HEK293T (cell line): ENCODE measurements at places on chromosomes 4 and X.

DNA sequence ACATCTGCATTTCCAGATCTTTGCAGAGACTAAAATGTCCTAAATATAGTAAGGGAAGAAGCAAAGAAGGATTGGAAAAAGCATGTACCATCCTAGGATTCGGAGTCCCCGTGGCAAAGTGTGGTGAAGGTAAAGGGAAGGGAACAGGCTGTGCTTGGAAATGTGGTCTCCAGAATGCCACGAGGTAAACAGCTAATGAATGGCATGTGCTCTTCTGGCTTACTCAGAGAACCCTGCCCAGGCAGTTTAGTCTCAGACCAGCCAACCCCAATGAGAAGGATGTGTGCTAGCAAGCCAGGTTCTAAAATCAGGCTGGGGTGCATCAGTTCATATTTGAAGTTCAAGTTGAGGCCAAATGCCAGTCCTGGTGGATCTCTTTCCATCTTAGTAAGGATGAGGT lies 113.1 kb downstream of the RS1 start:
- no peak for DNase-seq

DNA sequence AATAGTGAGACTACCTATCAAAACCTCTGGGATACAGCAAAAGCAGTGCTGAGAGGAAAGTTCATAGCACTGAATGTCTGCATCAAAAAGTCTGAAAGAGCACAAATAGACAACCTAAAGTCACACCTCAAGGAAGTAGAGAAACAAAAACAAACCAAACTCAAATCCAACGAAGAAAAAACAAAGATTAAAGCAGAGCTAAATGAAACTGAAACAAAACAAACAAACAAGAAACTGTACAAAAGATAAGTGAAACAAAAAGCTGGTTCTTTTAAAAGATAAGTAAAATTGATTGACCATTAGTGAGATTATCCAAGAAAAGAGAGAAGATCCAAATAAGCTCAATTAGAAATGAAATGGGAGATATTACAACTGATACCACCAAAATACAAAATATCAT lies 378.3 kb upstream of the NDST4 start:
- no peak for DNase-seq

GRCh38 chr4:68654946-68655721 lies 15.3 kb downstream of the UGT2B15 start:
- DNase-seq = no peak

GRCh38 chr4:95155759-95156451 lies 392.9 kb downstream of the UNC5C start:
- peak; percentile 27 for DNase-seq

GRCh38 chrX:112851806-112852205 lies 11.2 kb upstream of the AMOT start:
- DNase-seq = no peak

GRCh38 chr4:179116011-179116410 lies 1673.8 kb upstream of the AGA start:
- DNase-seq = no peak

- DNase-seq = no peak
These were observed 80.0 kb upstream of the AFAP1 start for GRCh38 chr4:8019396-8020365.

- no peak for DNase-seq
These were observed 815.0 kb upstream of the PCDH10 start for GRCh38 chr4:132334081-132334480.

- DNase-seq = no peak
These were observed 233.5 kb downstream of the DCTD start for GRCh38 chr4:182683661-182684060.

- no peak for DNase-seq
These were observed 75.4 kb upstream of the ANXA3 start for GRCh38 chr4:78476108-78476704.

DNA sequence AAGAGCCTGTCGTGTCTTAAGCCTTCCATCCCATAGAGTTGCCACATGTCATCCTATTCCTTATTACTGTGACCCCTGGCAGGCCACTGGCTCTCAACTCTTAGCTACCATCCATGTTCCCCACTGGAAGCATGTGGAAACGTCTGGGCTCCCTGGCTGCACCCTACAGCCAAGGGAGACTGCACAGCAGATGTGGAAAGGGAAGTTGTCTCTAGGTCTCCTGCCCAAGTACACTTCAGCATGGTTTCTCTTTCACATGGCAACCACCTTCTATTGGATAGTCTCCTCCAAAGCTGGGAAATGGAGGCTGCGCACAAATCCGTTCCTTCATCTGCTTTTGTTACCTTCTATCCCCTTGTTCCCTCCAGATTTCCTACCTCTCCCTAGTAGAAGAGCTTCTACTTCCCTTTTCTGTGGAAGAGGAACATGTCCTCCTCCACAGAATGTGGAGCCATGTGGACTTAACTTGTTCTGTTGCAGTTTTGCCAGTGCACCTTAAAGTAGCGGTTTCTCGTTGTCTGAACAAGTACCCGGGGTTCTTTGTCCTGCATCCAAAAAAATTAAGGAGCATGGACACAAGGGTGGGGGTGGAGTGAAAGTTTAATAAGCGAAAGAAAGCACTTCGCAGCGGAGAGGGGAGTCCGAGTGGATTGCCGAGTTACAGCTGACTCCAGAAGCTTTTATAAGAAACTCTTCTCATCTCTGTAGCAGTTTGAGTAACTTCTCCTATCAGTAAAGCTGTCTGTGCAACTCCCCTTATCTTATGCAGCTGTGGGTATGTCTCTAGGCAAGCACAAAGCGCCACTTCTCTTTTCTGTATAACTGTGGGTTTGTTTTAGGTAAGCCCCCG lies 52.5 kb downstream of the HMGB2 start:
- DNase-seq = no peak

DNA sequence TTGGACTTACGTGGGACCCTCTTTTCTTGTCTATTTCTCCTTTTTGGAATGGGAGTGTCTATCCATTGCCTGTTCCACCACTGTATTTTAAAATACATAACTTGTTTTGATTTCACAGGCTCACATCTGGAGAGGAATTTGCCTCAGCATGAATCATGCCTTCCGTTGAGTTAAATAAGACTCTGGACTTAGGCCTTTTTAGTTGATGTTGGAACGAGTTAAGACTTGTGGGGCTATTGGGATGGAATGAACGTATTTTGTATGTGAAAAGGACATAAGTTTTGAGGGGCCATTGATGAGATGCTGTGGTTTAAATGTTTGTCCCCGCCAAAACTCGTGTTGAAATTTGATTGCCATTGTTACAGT lies 66.2 kb downstream of the BEX3 start:
- DNase-seq = no peak

- no peak for DNase-seq
These were observed 412.7 kb downstream of the KCNIP4 start for GRCh38 chr4:21535898-21536297.

DNA sequence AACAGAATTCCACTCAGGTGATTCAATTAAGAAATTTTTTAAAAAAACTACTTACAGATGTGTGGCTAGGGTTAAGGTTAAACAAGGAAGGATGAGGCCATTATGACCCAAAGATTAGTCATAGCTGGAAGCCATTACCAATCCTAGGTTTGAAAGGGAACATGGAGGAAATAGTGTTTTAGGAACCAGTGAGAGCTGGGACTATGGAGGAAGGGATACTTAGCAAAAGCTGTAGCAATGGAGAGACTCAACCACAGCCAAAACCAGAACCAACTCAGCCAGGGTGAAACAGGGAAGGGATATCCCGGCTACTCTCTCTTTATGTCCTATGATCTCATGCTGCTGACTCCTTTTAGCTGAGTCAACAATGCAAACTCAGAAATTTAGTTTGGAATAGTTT lies 148.6 kb upstream of the CNKSR2 start:
- DNase-seq = no peak
